ENCODE measurements at places on chromosomes 16 and 17.
A peak's percentile ranks its signal among the peaks of the same experiment; 100 is the strongest.

GRCh38 chr17:73478334-73478733 lies 165.9 kb downstream of the SDK2 start:
- no peak for DNase-seq

DNA sequence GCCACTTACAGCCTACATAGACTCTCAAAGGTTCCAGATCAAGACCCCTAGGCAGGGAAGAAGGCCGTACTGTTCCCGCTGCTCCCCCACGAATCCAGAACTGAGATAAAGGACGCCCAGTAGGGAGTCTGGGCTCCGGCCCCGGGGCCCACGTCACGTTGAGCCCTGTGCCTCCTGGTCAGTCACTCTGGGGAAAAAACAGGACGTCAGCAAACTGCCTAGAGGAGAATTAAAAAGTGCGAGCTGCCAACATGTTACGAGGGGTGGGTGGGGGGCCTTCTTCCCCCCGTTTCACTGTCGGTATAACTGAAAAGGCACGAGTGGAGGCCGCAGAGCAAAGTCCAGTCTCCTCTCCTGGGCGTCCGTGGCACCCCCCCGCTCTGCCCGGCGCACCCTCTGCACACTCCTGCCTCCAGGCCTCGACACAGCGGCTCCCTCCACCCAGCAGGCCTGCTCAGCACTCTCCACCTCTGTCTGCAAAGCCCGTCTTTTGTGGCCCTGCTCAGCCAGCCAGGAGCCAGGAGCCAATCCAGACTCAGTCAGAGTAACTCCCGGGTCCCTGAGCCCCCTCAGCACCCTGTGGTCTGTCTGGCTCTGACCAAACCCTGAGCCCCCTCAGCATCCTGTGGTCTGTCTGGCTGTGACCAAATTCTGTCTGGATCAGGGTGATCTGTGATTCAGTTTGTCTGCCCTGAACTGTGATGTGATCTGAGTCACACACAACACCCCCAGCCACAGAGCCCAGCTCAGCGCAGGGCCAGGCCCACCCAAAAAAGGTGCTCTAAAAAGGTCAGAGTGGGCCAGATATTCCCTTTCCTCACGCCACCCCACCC lies 6.2 kb downstream of the ITGAE start:
- DNase-seq, result peak; percentile 63

DNA sequence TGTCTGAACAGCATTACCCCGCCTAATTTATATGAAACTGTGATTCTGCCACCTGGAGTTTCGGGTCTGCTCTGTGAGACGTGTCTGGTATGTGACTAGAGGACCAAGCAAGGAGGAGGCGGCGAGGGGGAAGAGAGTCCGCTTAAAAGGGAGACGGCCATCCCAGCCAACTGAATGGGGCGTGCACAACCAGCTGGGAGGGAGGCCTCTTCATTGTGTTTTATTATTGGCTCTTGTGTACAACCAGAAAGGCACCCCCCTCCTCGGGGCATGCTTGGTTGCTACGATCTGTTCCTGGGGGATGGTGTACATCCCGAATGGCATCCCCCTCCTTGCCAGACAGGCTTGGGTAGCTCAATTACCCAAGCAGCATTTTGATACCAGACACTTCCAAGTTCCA lies 384.5 kb upstream of the SALL1 start:
- DNase-seq, result no peak

DNA sequence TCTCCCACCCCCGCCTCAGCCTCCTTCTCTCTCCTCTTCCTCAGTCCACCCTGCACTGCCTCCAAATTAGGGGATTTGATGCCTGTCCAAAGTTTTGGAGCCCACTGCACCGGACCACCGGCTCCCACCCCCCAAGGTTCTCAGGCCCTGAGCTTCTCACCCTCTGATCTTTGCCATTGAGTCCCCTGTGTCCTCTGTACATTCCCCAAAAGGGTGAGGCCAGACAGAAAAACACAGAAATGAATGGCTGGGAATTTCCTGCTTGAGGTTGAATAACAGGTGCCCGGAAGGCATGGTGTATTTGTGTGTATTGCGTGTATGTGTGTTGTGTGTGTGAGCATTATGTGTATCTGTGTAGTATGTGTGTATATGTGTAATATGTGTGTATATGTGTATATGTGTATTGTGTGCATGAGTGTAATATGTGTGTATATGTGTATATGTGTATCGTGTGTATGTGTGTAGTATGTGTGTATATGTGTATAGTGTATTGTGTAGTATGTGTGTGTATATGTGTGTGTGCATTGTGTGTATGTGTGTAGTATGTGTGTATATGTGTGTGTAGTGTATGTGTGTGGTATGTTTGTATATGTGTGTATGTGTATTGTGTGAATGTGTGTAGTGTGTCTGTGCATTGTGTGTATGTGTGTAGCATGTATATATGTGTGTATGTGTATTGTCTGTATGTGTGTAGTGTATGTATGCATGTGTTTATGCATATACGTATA lies 16.0 kb upstream of the CCL17 start:
- no peak for DNase-seq

- DNase-seq, result peak; percentile 25
Observed at GRCh38 chr16:52812678-52813556, 239.8 kb downstream of the CHD9NB start.

DNA sequence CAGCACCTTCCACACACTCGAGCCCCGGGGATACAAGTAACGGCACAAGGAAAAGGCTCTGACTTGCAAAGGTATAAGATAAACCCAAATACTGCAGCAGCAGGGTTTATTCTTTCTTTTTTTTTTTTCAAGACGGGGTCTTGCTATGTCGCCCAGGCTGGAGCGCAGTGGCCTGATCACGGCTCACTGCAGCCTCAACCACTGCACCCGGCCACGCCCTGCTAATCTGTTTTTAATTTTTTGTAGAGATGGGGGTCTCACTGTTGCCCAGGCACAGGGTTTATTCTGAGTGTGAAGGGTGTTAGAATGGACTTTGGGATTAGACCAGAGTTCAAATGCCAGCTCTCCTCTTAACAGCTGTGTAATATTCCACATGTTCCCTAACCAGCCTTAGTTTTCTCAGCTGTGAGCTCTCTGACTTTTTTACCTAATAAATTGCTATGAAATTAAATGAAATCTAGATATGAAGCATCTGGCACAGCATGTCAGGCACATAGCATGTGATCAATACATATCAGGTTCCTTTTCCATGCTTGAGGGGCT lies 62.3 kb upstream of the ADCY9 start:
- no peak for DNase-seq

GRCh38 chr17:79950751-79951150 lies 84.9 kb downstream of the TBC1D16 start:
- DNase-seq, result no peak

- DNase-seq, result peak; percentile 31
Observed at GRCh38 chr17:9644910-9645751, at the start of gene USP43. USP43 (plus strand) TSS chr17:9645517; CDS start chr17:9645633, 116 bp downstream.

GRCh38 chr16:65116216-65116615 lies 5.6 kb downstream of the CDH11 start:
- no peak for DNase-seq

DNA sequence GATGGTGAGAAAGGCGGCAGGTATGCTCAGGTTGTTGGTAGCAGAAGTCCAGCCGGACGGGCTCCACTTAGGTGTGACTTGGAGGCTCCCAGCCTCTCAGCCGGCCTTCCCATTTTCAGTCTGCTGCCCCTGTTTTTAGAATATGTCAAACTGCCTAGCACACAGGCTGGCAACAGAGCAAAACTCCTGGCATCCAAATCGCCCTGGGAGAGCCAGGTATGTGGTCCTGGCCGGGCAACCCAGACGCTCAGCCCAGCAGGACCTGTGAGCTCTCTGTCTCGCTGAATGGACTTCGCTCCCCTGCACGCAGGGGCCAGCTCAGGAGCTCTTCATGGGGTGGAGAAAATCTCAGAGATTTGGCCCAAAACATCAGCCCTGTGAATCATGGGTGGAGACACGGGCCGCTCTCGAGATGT lies 147.9 kb upstream of the CHMP6 start:
- DNase-seq, result no peak

DNA sequence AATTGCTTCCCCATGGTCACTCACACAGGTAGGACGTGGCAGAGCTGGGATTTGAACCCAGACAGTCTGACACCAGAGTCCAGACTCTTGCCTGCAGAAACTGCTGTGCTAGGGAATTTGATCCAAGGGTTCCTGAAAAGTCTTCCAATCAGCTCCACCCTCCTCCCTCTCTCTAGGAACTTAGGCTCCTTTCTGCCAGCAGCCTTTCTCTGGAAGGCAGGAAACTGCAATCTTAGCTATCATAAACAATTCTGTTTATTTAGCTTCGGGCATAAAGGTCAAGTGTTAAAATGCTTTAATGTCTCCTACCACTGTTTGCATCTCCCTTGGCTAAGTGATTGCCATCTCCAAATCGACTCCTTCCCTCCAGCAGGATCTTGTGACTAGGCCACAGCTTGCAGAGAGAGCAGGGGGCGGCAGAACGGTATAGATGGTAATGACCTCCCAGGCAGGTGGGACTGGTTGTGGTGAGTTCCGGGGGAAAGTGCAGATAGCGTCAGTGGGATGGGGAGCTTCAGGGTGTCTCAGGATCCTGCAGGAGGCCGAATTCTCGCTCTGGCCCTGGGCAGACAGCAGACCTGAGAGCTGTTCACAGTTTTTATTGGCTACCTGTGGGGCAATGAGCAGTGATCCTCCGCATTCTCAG lies 882.4 kb upstream of the EEF2KMT start:
- DNase-seq, result no peak

DNA sequence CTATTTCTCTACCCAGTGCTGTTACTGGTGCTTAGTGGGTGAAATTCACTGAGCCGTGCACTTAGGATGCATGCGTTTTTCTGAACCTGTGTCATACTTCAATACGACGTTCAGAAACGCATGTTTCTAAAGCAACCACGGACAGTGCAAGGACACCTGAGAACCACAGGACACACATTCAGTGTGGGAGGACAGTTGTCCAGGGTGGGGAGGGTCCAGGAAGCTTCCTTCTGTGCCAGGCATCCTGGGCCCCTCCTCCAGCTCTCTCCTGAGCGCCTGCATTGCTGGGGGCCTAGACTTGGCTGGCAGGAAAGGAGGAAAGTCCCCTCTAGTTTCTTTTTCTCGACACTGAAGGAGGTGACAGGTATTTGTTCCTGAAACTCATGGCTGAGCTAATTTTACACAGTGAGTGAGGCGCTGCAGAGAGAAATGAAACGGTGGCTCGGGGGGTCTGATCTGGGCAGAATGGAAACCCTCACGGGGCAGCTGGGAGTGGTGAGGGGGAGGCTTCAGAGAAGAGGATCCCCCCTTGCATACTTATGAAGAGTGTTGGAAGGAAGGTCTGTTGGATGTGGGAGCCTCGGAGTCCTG lies 89.9 kb downstream of the IRF8 start:
- no peak for DNase-seq

- DNase-seq, result no peak
Observed at GRCh38 chr16:79265196-79265595, 335.3 kb downstream of the MAF start.

DNA sequence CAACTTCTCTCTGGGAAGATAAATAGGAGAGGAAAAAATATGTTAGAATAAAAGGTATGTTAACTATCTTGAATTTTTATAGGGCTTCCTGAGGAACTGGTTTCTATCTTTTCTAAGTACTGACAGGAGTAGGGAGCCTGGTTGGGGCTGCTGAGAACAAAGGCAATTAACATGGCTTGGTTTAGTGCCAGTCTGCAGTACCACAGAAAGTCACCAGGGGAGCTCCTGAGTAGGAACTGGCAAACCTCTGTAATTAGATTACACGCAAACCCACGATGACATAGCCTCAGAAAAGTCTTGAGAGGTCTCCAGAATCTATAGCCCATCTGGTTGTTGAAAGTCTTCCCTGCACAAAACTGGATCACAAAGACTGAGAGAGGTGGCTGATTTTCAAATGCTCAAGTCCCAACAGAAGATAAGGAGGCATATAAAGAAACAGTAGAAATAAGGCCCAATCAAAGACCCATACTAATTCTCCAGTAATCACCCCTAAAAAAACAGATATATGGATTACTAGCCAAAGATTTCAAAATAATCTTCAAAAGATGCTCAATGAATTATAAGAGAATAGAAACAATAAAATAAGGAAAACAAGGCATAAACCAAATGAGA lies 11.7 kb upstream of the CNTNAP4 start:
- DNase-seq, result peak; percentile 1

GRCh38 chr17:61405686-61406536 lies 6.3 kb downstream of the TBX2 start:
- DNase-seq, result no peak

GRCh38 chr17:16939606-16940115 lies 32.3 kb downstream of the TNFRSF13B start:
- DNase-seq, result no peak

DNA sequence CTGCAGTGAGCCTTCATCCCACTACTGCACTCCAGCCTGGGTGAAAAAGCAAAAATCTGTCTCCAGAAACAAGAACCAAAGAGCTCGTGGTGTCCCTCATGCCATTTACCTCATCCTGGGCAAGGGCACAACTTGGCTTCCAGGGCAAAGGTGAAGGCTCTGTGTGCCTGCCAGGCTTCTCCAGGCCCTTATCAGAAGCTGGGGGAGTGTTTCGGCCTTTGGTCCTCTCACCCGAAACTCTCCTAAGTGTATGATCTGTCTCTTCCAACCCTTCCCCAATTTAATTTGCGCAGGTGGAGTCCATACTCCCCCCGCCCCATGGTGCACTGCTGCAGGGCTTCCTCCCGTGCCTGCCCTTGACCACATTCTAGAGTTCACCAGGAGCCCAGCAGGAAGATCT lies 1.1 kb downstream of the CES2 start:
- no peak for DNase-seq

DNA sequence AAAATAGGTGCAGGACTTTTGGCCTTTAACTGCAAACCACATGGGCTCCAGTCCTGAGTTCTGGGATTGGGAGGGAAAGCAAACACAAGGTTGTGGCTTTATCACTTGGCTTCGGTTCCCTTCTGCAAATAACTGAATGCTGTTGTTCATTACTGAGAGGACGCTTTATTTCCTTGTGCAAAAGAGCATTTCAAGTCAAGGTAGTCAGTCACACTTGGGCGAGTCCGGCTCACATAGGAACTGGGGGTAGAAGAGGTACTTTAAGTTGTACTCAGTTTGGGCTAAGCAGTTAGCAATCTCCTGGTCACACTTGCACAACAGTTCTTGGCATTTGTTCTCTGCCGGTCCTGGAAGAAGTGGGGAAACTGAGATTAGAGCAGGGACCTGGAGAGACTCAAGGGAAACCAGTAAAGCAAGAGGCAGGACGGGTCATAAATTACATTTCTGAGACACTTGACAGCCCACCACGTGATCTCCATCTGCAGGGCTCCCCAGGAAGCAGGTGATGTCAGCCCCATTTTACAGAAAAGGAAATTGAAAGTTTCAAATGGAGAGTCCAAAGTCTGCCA lies 21.6 kb downstream of the PLA2G10 start:
- no peak for DNase-seq

Data from GM23248 (cell line).